ENCODE measurements at places on chromosomes 16 and 17.

GRCh38 chr16:46757339-46758050, 9.4 kb upstream of the MYLK3 start:
- DNase-seq: no peak

DNA sequence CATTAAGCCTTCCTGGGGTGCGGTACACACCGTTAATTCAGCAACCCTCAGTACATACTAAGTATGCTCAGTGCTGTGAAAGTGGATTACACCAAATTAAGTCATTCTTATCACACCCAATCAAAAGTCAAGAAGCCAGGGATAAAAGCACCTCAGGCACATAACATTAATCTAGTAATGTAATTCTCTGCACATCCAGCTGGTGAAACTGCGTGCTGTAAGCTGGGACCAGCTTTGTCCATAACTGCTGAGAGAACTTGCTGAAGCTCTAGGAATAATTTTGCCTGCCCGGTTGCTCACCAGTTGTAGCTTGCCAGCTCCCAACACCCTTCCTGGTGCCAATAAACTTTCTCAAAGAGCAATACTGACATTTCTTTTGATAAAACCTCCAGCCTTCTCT, 44.9 kb downstream of the SLC47A1 start:
- DNase-seq: no peak

DNA sequence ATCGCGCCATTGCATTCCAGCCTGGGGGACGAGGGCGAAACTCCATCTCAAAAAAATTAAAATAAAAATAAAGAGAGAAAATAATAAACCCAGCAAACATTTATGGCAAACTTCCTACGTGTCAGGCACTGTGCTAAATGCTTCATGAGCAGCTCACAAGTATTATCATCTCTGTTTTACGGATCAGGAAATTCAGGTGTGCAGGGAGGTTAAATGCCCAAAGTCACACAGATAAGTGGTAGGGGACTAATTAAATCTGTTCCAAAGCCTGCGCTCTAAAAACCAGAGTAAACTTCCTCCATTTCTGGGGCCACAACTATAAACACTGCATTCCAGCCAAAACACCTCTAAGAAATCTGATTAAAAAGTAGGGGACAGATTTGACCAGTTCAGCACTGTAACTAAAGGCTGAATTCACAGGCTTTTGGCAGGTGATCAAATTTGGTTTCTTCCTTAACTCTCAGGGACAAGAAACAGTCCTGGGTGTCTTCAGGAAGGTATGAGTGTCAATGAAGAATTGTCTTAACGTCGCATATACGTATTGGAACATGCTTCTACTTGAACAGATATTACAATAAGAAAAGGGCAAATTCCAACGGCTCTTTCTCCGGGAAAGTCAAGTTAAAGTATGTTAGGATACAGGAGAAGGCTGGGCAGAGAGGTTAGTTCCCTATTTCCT, 996 bp downstream of the STRADA start:
- DNase-seq: no peak

DNA sequence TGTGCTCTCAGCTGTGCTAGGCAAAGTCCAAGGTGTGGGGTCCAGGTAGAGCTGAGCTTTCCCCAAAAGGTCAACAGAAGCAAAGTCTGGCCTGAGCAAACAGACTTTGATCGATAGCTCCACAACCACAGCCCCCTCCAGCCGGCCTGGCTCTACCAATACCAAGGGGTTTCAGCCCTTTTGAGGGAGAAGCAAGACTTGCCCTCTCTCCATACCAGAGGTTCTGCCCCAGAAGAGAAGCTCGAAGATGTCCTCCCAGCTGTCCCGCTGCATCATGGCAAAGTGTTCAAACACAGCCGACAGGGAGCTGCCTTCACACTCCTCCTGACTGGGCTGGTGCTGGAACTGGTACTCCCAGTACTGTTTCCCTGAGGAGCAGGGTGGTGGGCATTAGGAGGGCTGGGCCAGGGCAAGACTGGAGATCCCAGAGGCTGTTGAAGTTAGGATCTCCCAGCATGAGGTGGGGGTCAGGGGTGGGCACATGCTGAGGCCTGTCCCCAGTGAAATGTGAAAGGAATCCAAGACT, 1.7 kb downstream of the VTN start:
- no peak for DNase-seq

DNA sequence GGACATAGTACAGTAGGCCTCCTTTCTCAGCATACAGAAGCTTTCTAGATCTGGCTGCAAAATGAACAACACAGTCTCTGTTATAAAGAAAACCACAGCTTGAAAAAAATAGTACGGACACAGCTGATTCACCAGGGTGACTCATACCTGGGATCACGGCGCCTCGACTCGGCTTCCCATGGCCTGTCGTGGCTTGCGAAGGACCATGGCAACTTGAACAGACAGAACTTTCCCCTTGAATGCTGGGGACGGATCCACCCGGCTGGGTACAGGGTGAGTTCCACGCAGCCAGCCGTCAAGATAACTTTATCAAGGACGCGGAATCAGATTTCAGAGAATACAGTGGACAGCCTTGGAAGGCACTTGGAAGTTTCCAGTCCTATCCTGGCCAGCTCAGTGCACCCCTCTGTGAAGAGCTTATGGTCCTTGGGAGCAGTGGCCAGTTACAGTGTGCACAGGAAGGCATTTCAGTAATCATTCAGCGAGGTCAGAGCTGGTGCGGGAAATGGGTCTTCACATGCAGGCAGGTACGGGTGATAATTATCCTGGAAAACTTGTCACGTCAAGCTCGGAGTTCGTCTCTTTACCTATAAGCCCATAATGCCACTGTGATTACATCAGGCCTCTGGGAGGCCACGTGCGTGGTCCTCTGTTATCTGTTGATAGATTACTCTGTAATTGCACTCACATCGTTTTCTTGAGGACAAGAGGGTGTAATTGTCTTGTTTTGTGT, 57.9 kb upstream of the MAF start:
- no peak for DNase-seq

DNA sequence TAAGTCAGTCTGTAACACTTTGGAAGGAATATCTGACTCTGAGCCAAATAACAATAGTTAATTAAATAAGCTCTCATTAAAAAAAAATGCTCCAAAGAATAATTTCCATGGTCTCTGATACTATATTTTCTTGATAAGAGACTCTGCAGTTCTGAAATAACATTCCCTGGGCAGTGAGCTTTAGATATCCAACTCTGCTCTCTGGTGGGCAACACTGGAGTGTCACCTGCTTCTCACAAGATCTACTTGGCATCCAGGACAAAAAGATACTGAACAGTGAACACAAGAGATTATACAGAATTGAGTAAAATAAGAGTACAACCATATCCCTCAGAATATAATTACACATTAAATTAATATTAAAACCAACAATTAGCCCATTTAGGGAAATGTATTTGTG, 13.7 kb downstream of the BLMH start:
- peak; percentile 51 for DNase-seq

DNA sequence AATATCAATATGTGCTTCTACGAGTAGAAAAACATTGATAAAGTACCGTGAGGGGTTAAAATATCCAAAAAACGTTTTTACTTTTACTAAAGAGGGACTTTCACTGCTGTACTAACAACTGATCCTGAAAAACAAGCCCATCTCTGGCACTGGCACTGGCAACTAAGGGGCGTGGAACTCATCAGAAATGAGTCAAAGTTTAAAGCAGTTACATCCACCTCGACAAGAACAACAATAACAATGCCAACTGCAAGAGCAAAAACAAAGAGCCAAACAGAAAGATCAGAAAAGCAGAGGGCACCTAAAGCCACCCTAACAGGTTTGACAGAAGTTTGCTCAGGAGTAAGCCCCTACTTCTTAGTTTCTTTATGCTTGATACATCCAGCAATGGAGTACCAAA, 13.1 kb downstream of the MBTPS1 start:
- no peak for DNase-seq

DNA sequence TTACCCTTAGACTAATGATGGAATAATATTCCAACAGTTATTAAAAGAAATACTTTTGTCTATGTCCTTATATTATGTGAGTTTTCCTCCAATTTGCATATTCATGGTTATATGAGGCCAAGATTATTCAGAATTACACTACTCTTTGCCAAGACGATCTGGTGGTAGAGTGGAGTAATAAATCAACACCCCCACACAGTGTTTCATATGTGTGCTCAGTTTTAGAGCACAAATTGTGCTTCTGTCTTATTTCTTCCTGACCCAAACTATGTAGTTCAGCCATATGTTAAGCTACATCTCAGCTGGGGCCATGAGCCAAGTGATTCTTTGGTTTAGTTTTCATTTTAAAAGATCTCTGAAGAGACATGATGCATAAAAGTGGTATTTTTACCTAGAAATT, 26.9 kb upstream of the PPM1E start:
- no peak for DNase-seq

- DNase-seq: no peak
Observed at GRCh38 chr16:57374067-57374534, 1.8 kb downstream of the CX3CL1 start.

DNA sequence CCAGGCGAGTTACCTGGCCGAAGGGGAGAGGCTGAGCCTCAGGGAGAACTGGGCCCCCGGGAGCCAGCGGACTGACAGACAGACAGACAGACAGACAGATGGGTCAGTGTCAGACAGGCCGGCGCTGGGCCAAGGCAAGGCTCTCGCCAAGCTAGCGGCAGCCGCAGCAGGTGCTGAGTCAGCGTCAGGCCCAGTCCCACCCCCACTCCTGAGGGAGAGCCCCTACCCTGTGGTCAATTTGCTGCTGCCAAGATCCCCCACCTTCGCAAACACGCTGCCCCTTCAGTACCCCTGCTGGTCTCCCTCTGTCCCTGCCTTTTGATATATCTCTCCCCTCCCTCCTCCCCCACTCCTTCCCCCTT, 1.5 kb downstream of the FGF11 start:
- DNase-seq: no peak

DNA sequence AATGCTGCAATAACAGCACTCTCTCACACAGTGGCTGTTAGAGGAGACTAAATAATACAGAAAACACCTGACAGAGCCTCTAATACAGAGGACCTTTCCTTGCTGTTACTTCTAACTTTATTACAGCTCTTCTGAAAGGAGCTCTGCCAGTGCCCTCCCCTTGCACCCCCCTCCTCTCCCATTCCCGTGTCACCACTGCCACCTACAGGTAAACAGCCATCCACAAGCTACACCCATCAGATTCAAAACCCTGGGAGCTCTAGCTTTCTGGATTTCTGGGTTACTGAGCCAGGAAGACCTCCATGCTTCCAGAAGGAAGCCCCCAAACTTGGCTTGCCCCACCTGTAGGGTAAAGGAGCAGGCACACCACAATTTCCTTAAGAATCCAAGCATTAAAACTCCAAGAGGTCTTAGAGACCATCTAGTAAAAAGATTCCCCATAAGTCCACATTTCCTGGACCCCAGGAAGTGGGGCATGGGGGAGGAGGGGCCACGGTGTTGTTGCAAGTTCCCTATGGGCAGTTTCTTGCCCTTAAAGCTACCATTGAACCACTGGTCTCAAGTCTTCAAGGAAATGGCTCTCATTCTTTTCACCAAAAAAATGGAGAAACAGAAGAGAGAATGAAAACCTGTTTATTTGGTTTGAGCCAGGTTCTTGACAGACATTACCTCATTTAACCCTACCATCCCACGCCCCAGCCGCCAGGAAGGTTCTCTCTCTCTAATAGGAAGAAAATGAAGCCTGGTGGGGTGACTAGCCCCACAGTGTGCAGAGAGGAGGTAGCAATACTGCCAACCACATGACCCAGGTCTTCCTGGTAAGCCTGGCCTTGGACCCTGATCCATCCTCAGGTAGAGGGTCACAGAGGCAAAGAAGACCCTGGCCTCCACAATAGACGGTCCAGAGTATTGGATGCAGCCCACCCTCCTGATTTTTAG, 52.8 kb downstream of the TOM1L2 start:
- peak; percentile 36 for DNase-seq

Data from Kasumi-1 (cell line).